GM23248 (cell line): ENCODE measurements at places on chromosomes 1 and 21.
A peak's percentile ranks its signal among the peaks of the same experiment; 100 is the strongest.

DNA sequence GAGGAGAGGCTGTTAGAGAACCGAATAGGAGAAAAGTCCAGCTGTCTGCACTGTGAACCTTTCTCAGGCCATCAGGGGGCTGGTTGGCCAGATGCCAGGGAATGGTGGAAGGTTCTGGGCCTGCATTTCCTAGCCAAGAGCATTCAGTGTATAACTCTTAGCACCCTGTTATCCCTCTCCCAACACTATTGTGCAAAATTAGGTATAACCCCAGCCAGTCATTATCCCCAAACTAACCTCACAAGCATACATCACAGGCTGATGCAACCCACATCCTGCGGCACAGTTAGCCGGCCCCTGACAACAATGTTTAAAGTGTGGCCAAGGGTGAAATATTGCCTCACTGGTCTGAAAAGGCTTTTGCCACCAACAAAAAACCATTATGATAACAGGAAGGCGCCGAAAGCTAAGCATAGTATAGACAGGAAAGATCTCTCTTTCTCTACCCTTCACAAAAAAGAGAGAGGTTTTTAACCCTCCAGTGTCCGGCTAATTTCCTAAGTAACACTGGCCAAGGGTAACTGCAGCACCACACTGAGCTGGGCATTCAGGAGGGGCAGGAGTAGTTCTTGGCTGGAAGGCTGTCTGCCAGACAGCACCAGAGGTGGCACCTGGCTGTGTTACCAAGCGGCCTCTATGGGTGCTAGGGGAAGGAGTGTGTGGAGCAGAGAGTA is 77.3 kb upstream of the BCAR3 start:
- peak; percentile 23 for DNase-seq

- DNase-seq: no peak
These were observed 3.0 kb upstream of the PPIE start for GRCh38 chr1:39735731-39736130.

- no peak for DNase-seq
These were observed 11.0 kb downstream of the RAP1A start for GRCh38 chr1:111630567-111630966.

DNA sequence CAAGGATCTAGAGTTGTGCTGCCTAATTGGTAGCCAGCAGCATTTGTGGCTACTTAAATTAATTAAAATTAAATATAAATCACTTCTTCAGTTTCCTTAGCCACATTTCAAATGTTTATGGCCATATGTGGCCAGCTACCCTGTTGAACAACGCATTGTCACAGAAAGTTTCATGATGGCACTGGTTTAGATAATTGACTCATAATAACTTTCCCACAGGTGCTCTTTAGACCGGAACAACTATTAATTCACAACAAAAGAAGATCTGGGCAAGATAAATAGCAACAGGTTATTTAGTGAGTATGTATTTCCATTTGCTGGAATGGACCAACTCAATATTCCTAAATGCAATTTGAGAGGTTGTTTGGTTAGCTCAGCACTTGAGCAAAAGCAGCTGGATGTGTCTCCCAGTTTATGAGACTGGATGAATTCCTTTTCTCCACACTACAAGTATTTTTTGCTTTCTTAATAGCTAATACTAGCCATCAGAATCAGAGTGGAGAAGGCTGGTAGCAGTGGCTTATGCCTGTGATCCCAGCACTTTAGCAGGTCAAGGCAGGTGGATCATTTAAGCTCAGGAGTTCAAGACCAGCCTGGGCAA is 3.7 kb upstream of the AMIGO1 start:
- no peak for DNase-seq

DNA sequence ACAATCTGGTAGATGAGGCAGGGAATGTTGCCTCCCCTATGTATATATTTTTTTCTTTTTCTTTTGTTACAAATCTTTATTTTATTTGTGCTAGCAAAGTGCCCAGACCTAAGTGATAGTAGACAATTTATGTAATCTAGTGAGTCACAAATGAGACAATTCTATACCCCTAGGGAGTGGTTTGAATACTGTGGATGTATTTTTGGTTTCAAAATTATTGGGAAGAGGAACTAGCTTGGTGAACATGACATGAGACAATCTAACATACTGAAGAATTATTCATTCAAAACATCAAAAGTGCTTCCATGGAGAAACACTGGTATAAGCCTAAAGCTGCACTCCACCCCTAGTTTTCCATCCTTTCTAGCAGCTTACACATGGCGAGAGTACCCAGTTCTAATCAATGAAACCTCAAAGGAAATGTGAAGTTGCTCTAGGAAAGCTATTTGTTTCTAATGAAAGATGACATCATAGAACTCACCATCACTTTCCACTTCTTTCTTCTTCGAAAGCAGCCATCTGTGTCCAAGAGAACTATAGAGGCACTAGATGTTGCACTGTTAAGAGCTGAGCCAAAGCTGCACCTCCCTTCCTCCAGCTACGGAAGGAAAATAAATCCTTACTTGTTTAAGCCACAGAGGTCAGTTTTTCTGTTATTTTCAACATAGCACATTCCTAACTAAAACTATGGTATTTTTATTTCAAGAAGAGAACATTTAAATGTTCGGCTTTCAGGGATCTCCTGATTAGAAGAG is 764.6 kb downstream of the LTN1 start:
- DNase-seq: peak; percentile 30

GRCh38 chr1:163050496-163050895 is 18.7 kb upstream of the RGS4 start:
- DNase-seq: no peak

DNA sequence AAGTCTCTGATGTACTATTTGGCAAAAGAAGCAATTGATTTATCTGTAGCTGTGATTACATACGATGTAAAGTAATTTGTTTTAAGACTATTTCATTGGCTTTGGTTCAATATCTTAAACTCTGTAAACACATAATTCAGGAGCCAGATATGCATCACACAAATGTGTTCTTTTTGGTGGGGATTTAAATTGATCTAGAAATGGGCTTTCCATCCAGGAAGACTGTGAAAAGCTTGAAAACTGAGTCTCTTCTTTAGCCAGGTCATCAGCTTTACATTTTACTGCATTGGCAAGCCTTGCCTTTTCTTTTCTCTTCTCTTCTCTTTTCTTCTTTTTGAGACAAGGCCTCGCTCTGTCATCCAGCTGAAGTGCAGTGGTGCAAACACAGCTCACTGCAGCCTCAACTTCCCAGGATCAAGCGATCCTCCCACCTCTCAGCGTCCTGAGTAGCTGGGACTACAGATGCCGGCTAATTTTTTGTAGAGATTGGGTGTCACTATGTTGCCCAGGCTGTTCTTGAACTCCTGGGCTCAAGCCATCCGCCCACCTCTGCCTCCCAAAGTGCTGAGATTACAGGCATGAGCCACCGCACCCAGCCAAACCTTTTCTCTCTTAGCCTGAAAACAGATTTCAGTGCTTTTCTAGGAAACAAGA is 1.4 kb downstream of the RCAN3 start:
- no peak for DNase-seq

GRCh38 chr1:41101950-41102607 is 80.6 kb upstream of the SLFNL1 start:
- peak; percentile 94 for DNase-seq
